Stimulated activated CD8-positive, alpha-beta memory T cell treated with anti-CD3 and anti-CD28 coated beads, Interleukin-4, amount 100 ng/mL, for 48 hours (primary cell): ENCODE measurements at places on chromosomes 3 and 15.

- DNase-seq = no peak
Measured at GRCh38 chr3:127719369-127719768, 46.6 kb downstream of the ABTB1 start.

DNA sequence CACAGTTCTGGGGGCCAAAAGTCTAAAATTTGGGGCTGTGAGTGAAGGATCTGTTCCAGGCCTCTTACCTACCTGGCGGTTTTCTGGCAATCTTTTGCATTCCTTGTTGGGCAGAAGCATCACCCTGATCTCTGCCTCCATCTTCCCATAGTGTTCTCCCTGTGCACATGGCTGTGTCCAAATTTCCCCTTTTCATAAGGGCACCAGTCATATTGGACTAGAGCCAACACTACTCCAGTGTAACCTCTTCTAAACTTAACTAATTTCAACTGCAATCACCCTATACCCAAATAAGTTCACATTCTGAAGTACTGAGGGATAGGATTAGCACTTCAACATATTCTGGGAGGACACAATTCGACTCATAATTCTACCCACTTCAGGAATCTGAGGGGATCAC, 85.0 kb downstream of the CCNL1 start:
- no peak for DNase-seq

GRCh38 chr15:72927451-72927850, 124.8 kb upstream of the NEO1 start:
- no peak for DNase-seq

- DNase-seq = no peak
Measured at GRCh38 chr3:142501004-142501926, 53.4 kb upstream of the XRN1 start.

- DNase-seq = no peak
Measured at GRCh38 chr3:152047465-152047864, 174.0 kb downstream of the SUCNR1 start.

GRCh38 chr3:32143849-32144757, 37.7 kb downstream of the GPD1L start:
- DNase-seq = peak; percentile 48

DNA sequence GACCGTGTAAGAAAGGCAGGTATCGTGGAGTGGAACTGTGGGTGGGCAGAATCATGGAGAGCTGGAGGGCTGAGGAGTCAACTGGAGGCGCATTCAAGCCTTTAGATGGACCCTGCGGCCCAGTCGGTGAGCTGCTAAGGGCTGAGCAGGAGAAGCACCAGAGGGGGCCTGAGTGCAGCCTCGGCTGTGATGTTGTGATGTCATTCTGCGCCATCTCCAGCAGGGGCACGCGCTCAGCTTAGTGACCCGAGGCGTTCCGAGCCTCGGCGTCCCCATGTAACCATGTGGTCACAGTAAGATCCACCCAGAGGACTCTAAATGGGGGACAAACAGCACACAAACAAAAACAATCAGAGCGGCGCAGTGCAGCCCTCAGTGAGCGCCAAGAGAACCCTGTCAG, 76.8 kb downstream of the VGLL4 start:
- no peak for DNase-seq

DNA sequence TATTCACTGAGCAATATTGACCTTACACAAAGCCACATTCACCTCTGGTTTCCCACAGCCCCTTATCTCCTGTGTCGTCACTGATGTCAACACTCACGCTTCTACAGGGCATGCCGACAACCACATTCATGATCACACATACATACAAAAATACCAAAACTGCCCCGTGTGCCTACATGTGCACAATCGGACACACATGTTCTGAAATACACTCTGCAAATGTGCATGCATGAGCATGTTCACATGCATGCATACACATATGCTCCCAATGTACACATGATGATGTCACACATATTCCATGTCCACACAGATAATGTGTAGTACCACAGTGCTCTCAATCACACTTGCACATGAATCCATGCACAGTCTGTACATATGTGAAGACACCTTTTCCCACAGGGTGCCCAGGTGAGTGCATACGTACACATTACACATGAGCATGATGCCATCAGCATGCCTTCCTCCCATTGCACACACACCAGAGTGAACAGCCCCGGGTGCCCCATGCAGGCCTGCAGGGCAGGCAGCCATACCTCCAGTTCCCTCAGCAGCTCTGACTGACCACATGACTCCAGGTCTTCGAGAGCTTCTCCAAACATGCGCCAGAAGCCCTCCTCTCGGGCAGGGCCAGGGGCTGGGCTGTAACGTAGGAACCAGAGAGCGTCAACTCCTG, 37.0 kb downstream of the GRIP2 start:
- no peak for DNase-seq

GRCh38 chr3:191070762-191071403, 128.2 kb upstream of the OSTN start:
- no peak for DNase-seq

- DNase-seq = no peak
Measured at GRCh38 chr3:178406206-178406605, 130.0 kb upstream of the KCNMB2 start.

DNA sequence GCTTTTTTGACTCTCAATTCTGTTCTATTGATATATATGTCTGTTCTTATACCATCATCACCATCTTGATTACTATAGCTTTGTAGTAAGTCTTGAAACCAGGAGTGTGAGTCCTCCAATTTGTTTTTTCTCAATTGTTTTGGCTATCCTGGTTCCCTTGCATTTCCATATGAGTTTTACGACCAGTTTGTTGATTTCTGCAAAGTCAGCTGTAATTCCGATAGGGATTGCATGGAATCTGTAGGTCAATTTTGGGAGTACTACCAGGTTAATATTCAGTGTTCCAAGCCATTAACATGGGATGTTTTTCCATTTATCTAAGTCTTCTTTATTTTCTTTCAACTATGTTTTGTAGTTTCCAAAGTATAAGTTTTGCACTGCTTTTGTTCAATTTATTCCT, 27.0 kb downstream of the PGBD4 start:
- DNase-seq = no peak

GRCh38 chr3:174945951-174946350, 86.8 kb downstream of the NAALADL2 start:
- no peak for DNase-seq

- DNase-seq = no peak
Measured at GRCh38 chr3:123505820-123506219, 56.9 kb upstream of the ADCY5 start.

- DNase-seq = no peak
Measured at GRCh38 chr3:113968986-113969385, 21.2 kb downstream of the ZDHHC23 start.

DNA sequence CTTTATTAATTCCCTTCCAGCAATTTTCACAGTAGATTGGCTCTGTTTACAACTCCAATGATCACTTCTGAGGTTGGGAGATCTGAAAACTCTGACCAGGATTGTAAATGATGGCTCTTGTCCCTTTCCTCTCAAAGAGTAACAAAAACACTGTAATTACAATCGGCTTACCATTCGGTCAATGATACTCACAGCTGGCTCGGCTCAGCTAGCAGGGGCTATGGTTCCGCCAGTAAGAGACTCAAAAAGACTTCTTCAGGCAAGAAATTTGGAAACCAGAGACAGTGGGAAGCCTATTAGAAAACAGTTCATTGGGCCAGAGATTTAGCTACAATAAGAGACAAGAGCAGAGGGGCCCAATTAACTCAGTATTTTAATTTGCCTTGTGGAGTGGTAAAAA, 96.6 kb downstream of the LRRC3B start:
- no peak for DNase-seq

- no peak for DNase-seq
Measured at GRCh38 chr3:118641608-118642007, 393.0 kb downstream of the IGSF11 start.

GRCh38 chr3:160403028-160403545, 3.6 kb downstream of the SMC4 start:
- DNase-seq = no peak

GRCh38 chr3:37096288-37096687, 78.1 kb downstream of the LRRFIP2 start:
- no peak for DNase-seq

GRCh38 chr3:88149101-88149508, 654 bp upstream of the C3orf38 start:
- no peak for DNase-seq

DNA sequence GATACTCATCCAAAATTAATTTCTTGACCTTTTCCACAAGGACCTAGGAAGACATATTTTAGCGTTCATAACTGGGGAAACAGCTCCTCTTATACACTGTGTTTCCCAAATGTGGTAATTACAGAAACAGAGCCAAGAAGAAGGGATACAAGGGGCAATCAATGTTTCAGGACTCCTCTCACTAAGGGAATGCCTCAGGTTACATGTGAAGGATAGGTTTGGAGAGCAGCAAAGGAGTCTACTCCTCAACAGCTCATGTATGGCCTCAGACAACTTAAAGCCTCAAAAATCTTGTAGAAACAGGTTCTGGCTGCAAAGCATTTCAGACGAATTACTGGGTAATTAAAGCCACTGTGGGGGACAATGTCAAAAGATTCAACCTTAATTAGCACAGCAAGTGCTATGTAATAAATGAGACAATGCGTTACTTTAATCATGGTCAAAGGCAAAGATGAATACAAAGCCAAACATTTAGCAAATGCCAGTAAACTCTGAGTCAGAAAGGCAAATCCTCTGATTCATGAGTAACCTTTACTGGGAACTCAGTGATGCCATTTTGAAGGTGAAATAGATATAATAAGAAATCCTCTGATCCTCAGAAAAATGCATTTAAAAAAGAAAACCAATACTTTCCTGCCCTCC, 1111.2 kb downstream of the TUSC7 start:
- no peak for DNase-seq

- no peak for DNase-seq
Measured at GRCh38 chr3:41652931-41653330, 309.0 kb downstream of the ULK4 start.

DNA sequence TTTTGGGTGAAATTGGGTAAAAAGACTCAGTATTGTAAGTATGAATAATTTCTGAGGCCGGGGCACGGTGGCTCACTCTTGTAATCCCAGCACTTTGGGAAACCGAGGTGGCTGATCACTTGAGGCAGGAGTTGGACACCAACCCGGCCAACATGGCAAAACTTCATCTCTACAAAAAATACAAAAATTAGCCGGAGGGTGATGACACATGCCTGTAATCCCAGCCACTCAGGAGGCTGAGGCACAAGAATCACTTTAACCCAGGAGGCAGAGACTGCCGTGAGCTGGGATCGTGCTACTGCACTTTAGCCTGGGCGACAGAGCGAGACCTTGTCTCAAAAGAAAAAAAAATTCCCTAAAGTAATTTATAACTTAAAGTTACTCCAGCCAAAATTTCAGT, 162.2 kb downstream of the APBA2 start:
- DNase-seq = no peak

GRCh38 chr3:183434992-183435391, 6.6 kb upstream of the MCF2L2 start:
- no peak for DNase-seq
